H1 (cell line): ENCODE measurements at places on chromosomes 11 and 22. TPM values are rescaled to one million over a fixed set of nuclear protein-coding genes. Genes with fewer than 3 reads are reported as not detected.

The P4HA3 gene
- total RNA-seq: not detected in 2 replicates

The CSKMT gene
- total RNA-seq: 66.1 and 67.8 TPM in 2 replicates

The CNGA4 gene
- total RNA-seq: 0.33 TPM in 1 of 2 replicates, not detected in the other

The CRYBB2 gene
- total RNA-seq: not detected in 2 replicates

The FAM180B gene
- not detected in 2 replicates for total RNA-seq

The MEI1 gene
- total RNA-seq: 0.36 and 0.54 TPM in 2 replicates

The CTSW gene
- total RNA-seq: not detected in 2 replicates

The HEPHL1 gene
- total RNA-seq: 0.09 and 0.19 TPM in 2 replicates

The PKP3 gene
- 28.5 and 28.7 TPM in 2 replicates for total RNA-seq

The F2 gene
- not detected in 2 replicates for total RNA-seq

The EFCAB6 gene
- total RNA-seq: 1.5 and 1.7 TPM in 2 replicates

The MUC5B gene
- 0.02 and 0.31 TPM in 2 replicates for total RNA-seq

The APOL4 gene
- not detected in 2 replicates for total RNA-seq

The UPB1 gene
- not detected in 2 replicates for total RNA-seq

The LMNTD2 gene
- total RNA-seq: 2.6 and 3.1 TPM in 2 replicates

The NXPE1 gene
- total RNA-seq: not detected in 2 replicates

The HOATZ gene
- total RNA-seq: not detected in 2 replicates

The SLC22A25 gene
- not detected in 2 replicates for total RNA-seq

The TBX10 gene
- total RNA-seq: not detected in 2 replicates

The OR8G1 gene
- not detected in 2 replicates for total RNA-seq

The IGLL1 gene
- total RNA-seq: not detected in 2 replicates

The GRAMD4 gene
- 20.5 and 25.6 TPM in 2 replicates for total RNA-seq

The KCTD17 gene
- 35.8 and 39.4 TPM in 2 replicates for total RNA-seq

The CDC42EP2 gene
- 11.7 and 11.8 TPM in 2 replicates for total RNA-seq

The SCUBE1 gene
- 4.9 and 5.5 TPM in 2 replicates for total RNA-seq

The RBM14 gene
- 142 and 145 TPM in 2 replicates for total RNA-seq

The PRG3 gene
- total RNA-seq: not detected in 2 replicates

The RNF26 gene
- 82.7 and 86.6 TPM in 2 replicates for total RNA-seq

The THYN1 gene
- total RNA-seq: 95.1 and 95.4 TPM in 2 replicates
